Caudate nucleus (tissue), 63 donors: ENCODE measurements at places on chromosomes 2 and 18.
A peak's percentile ranks its signal among the peaks of the same experiment; 100 is the strongest.

- DNase-seq = no peak
Observed at GRCh38 chr2:112480530-112481049, 1.4 kb upstream of the TTL start.

DNA sequence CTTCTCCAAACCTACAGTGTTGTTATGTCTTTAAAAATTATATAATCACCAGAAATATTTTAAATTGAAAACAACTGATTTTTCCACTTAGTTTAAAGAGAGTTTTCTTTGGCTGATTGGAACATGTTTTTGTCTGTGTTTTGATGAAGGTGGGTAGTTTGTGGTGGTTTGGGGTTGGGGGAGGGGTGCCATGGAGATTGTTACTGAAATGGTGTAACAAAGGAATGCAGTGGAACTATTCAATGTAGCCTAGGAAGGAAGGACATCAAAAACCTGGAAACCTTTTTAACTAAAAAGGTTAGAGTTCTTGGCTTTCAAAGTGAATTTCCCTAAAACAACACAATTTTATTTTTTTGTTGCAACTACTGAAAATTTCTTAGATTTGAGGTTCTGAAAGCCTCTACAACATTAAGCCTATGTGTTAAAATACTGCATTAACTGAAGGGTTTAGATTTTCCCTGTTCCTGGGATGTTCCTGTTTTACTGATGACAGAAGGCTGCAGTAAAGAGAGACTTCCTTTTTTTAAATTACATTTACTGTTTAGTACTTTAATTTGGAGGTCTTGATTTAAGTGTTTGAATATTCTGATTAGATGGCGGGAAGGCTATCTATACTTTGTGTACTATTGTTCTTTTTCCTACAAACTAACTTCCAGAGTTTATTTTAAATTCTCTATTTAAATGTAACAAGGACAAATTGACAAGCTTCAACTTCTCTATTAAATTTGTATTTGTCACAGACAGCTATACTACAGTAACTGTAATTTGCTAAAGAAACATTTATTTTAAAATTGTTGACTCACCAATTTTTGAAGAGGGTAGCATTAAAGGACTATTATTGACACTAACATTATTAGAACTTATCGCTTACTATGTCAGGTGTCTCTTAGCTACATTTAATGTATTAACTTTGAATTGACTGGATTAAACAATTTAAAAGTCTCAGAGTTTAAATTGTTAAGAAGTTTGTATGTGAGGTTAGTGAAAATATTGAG, 87.7 kb downstream of the LIMS1 start:
- DNase-seq = no peak

DNA sequence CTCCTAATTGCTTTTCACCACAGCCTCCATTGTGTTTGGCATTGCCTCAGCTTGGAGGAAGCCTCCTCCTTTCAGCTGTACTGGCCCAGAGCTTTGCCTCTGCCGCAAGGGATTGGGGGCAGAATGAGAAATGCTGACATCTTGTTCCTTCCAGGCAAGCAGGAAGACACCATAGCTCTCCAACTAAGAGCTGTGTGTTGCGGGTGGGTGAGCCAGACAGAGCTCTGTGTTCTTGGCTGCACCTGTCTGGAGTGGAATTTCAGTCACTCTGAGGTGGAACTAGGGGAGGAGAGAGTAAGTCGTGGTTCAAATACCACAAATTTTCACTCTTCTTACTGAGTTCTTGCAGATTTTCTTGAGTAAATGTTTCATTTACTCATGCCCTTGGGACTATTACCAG, 36.6 kb upstream of the KCNF1 start:
- DNase-seq = no peak

DNA sequence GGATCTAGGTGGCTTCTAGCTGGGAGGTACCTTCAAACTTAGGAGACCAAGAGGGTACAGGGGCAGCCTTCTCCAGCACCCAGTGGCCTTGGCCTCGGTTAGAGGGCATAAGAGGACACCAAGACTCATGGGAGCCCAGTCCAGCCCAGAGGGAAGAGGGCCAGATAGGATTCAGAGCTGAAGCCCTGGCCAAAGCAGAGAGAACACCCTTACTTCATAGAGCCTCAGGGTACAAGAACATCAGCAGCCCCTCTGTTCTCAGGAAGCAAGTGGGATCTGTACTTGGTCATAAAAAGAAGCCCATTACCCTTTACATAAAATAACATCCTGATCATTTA, 45.0 kb upstream of the ASPRV1 start:
- DNase-seq = no peak

DNA sequence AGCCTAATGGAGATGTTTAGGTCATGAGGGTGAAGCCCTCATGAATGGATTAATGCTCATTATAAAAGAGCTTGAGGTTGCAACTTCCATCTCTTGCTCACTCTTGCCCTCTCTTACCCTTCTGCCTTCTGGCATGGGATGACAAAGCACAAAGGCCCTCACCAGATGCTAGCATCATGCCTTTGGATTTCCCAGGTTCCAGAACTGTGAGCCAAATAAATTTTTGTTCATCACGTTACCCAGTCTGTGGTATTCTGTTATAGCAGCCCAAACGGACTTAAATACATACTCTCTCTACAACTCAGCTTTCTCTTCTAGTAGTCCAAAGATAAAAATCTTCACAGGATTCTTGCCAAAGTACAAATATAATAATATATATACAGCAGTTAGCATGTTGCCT, 75.8 kb downstream of the LNPK start:
- no peak for DNase-seq

GRCh38 chr2:234977228-234977679, 25.4 kb downstream of the SH3BP4 start:
- no peak for DNase-seq

- peak; percentile 92 for DNase-seq
Observed at GRCh38 chr2:66432801-66433694, 1.9 kb upstream of the MEIS1 start.

DNA sequence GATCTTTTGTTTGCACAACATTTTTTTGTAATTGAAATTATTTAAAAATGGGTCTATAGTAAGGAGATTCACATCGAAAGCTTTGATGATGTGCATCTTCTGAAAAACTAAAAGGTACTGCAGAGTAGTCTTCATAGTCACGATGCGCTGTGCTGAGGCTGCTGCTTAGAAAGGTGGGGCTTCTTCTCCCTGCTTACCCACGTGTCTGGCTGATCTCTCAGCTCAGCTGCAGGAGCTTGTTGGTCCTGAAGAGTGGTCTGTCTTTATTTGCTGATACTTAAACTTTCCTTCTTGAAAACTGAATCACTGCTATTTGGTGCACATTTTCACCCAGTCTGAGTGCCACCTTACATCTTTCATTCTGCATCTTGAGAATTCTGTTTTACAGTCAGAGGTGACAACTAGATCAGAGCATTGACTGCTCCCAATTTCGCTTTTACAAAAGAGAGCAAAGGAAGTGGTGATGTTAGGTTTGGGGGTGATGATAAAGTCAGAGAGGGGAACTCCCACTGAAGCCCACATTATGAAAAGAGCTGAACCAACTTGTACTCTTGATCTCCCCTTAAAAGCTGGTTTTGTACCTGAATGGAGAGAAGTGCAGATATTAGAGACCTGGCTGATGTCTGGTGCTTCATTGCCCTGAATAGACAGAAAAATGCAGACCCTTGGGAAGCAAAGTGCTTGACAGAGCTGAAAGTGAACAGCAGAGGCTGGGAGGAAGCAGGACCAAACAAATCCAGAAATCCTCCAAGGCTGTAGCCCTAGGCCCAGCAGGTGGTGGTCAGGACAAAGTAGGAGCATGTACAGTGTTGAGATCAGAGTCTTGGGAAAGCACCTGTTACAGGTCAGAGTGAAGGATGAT, 984.5 kb downstream of the TSN start:
- DNase-seq = no peak

DNA sequence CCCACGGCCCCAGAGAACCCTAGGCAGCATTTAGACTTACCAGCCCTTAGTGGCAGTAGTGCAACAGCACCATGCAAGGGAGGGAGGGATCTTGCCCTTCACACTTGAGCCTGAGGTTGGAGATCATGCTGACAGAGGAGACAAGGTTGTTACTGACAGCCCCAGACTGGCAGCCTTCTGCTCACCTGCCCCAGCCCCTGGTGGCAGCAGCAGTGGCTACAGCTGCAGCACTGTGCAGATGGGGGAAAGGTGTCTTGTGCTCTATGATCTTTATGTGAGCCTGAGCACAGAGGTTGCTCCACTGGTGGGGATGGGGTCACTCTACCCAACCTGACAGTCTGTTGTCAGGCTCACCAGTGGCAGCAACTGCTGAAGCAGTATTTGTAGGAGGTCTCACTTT, 501.2 kb upstream of the LRRTM4 start:
- DNase-seq = no peak

DNA sequence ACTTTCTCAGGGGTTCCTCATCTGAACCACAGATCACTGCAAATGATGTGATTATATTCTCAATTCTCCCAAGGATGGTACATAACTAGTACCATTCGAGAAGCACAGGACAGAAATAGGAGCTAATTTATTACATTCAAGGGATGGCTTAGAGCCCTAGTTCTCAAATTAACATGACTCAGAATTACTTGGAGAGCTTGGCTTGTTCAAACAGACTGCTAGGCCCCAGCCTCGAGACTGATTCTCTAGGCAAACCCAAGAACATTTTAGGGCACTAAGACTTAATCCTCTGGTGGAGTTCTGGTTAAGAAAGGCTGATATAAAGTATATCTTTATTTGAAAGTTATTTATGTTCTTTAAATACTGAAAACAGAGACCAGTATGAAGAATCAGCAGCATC, 35.8 kb downstream of the HIBCH start:
- no peak for DNase-seq

DNA sequence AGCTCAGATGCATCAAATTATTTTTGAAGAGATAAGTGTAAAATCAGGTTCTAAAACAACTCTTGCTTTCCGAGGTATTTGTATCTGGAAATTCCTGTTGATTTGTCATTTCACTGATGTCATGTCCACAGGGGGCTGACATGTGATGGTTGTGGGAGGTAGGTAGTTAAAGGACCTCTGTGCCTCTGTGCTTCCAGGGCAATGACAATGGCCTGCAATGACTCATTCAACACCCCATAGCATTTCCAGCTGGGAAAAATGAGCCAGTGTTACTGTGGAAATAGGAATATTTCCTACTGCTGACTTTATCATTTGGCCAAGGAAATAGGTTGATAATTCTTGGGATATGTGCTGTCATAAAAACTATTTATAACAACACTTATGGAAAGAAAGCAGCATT, 86.2 kb upstream of the CCDC195 start:
- DNase-seq = no peak

GRCh38 chr2:96546797-96547196, 10.2 kb downstream of the ARID5A start:
- no peak for DNase-seq

DNA sequence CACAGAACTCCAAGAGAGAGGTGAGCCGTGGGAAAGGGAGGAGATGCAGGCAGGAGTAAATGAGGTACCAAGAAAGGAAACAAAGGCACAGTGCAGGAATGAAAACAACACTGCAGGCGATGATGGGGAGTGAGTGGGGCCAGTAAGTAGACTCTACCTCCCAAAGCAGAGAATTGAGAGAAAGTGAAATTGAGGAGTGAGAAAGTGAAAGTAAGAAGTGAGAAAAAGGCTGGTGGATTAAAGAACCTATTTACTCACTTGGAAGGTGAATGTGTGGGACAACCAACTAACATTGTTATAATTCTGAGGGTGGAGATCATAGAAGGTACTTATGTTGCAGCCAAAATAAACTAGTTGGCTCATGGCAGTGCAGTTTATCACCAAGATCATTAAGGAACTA, 193.1 kb upstream of the TMEM200C start:
- no peak for DNase-seq

GRCh38 chr2:29615183-29615582, 306.2 kb downstream of the ALK start:
- DNase-seq = no peak

GRCh38 chr18:79519751-79520477, 124.2 kb downstream of the NFATC1 start:
- no peak for DNase-seq

DNA sequence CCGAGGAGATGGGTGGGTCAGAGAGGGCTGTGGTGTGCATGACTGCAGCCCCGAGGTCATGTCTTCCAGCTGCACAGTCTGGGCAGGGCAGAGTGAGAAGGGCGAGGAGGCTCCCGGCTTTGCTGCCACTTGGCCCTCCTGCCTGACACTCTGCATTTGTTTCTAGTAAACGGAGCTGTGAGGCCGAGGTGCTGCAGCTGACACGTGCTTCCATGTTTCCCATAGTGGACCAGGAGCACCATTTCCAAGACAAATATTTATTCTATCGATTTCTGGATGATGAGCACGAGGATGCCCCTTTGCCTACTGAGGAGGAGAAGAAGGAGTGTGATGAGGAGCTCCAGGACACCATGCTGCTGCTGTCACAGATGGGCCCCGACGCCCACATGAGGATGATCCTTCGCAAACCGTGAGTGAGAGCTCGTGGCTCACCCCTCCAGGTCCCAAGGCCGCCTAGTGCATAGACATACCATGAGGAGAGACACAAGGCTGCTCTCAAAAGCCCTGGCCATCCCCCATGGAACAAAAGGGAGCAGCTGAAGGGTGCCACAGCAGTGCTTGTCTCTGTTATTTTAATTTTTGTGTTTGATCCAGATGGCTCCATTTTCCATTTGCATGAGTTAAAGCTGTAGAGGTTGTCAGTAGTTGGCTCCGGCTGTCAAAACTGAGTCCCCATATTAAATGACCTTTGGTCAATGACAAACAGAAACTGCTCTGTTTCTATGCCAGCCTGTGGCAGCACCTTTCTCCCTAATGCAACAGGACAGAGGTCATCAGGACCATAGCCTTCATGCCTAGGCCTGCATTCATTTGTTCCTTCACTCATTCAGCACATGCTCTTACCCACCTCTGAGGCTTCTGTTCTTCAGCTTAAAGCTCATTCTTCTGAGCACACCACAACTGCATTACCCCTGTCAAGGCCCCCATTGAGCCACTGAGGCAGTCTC, 108.3 kb upstream of the MAP3K20 start:
- no peak for DNase-seq

DNA sequence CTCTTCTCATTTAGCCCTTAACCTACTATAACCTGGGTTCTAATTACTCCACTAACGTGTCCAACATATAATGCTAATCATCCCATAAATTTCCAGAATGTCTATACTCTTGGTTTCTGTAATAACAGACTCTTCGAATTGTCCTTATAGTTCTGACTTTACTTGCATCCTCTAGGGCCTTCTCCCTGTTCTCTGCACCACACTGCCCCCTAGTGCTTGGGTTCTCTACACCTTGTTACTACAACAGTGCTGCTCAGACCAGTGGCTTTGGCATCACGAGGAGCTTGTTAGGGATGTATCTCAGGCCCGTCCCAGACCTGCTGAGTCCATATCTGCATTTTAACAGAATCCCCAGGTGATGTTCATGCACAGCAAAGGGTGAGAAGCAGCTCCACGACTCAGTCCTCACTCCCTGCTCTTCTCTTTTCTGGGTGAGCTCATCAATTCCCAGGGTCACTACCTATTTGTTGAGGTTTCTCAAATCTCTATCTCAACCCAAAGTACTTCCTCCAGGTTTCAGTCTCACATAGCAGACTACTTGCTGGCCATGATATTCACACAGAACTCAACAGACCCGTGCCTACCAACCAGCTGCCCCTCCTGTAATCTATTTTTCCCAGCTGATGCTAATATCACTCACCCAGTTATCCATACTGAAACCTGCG, 14.5 kb upstream of the DDX1 start:
- peak; percentile 15 for DNase-seq
